Sigmoid colon (tissue), 7 donors: ENCODE measurements at places on chromosomes 2 and 18. TPM values are rescaled to one million over a fixed set of nuclear protein-coding genes. Genes with fewer than 3 reads are reported as not detected.

Gene DCDC2C
- polyA plus RNA-seq: not detected

Gene TMEM127
- polyA plus RNA-seq: 40.1 TPM

Gene CFAP53
- 0.23 TPM for polyA plus RNA-seq

GRCh38 chr2:8355102-8355859 is 326.6 kb upstream of the ID2 start:
- DNase-seq: no peak

DNA sequence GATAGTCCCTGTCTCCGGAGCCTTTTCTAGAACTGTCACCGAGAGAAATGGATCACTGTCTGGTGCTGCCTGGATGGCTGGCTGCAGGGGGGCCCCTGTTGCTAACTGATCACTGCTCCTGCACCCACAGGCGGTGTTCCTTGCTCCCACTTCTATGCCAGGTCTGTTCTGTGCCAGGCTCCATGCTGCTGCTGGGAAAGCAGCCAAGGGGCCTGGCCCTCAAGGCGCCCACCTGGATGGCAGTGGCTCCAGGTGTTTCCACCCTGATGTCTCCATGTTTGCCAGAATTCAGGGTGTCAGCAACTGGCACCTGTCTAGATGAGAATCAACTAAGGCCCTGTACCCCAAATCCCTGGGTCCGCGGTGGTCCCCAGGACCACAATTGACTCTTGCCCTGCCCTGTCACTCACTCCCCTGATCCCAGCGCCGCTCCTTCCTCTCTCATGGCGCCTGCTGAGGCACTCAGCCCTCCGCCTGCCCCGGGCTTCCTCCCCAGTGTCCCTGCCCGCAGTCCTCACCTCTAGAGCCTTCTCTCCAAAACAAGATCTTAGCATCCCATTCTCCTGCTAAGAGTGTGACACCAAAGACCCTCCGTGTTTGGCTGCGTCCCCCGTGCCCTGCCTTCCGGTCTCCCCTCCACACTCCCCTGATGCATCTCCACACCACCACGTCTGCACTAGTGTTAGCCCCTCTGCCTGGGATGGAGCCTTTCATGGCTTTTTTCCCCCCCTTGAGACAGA is 72.5 kb upstream of the OTOF start:
- peak; percentile 21 for DNase-seq

- DNase-seq: peak; percentile 29
Observed at GRCh38 chr18:48308027-48308635, 101.1 kb downstream of the ZBTB7C start.

DNA sequence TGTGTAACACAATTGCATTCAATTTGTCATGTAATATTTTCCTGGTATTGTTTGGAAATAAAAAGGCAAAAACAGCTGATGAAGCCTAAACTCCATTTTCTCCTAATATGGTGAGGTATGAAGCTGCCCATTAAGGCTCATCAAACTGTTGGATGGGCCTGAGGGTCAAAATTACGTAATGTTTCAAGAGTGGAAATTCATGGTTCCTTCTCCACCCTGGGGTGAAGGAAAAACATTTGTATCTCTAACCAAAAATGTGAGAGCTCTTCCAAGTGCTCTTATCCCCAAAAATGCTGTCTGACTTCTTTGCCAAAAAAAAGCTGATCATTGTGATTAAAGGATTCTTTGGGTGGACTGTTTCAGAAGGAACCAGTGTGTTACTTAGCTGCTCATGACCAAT is 91.8 kb downstream of the ARHGAP28 start:
- DNase-seq: no peak

- no peak for DNase-seq
Observed at GRCh38 chr18:10088734-10089133, 174.9 kb downstream of the VAPA start.

DNA sequence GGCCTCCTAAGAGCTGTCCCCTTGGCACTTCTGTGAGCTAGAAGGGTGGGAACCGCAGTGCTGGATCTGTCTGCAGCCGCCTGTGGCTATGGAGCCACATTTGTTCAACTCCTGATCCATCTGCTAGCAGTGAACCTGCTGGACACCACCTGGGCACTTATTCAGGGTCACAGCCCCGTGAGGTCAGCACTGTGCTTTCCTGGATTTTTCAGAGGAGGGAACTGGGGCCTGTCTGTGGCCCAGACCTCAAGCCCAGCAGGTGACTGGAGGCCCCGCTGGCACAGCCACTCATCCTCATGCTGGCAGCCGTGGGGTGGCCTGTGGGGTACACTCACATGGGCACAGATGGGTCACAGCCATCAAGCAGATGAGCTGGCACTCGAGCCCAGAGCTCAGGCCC is 155.3 kb downstream of the TFCP2L1 start:
- no peak for DNase-seq

- DNase-seq: no peak
Observed at GRCh38 chr2:235511187-235511661, 17.4 kb downstream of the AGAP1 start.

DNA sequence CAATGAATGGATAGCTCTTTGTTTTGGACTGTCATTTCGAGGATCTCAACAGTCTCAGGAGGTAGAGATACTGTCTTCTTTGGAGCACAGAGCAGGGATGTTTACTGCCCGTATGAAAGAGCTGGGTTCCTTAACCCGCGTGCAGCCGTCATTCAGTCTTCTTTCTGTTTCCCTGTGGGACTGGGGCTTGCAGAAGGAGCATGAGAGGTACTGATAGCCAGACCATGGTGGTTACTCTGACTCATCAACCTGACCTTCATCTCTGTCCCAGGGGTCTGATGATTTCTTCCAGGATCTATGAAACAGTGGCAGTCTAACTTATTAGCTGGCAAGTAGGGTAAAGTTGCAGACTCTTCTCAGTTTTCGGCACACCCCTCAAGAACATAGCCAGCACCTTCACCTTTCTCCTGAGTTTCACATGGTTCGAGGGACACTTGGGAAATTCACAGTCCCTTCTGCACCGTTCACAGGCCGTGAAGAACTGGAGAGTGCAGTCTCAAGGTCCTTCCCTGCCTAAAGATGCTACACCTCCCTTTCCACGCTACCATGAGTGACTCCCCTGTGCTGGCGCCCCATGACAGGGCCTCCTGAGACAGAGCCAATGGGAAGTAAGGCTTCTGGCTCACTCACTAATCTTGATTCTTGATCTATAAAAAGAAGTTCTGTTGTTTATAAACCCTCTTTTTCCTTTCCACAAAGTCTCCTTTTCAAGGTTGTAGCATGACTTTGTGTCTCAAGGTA is 226.2 kb downstream of the MC4R start:
- DNase-seq: no peak

- DNase-seq: no peak
Observed at GRCh38 chr2:190717764-190718651, 69.1 kb downstream of the NAB1 start.

GRCh38 chr2:145273840-145274239 is 753.9 kb upstream of the ZEB2 start:
- no peak for DNase-seq

DNA sequence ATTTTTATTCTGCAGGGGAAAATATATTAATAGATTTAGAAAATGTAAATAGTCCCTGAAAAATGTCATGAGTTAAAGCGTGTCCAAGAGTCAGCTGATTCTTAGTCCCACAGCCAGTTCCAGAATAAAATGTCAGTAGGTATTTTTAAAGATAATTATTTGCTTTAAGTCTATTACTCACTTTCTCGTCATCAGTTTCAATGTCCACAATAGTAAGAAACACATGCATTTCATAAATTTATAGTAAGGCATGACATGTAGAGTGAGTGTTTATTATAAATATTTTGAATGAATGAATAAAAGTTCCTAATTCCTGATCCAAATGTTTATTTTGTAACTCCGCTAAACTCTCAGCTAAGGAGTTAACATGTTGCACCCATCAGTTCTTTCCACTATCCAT is 1044.0 kb upstream of the PIK3C3 start:
- DNase-seq: no peak

GRCh38 chr2:115165529-115166109 is 723.2 kb downstream of the DPP10 start:
- no peak for DNase-seq

DNA sequence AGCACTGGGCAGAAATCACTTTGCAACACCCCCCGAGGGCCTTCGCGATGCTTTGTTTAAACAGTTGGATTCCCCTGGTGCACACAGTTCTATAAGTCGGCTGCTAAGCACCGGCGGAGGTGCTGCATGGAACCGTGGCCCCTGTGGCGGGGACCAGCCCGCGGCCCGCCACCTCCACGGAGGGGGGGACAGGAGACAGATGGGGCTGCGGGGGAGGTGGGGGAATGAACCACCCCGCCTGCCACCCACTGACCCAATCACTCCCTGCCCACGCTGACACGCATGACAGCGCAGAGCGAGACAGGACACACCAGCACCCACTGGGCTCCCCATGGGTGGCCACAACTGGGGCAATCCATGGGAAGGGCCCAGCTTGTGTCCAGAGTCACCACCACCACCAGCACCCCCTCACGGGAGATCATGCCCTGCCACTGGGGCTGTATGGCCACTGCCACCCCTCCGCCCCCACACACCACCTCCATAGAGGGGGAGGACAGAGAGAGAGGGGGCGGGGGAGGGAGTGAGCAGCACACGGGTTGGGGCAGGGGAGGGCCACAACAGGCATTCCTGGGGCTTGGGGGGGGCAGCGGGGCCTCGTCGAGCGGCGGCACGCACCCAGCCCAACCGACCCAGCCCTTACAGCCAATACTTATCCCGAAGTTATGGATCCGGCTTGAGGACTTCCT is 118.3 kb upstream of the ANKRD30BL start:
- no peak for DNase-seq

- DNase-seq: peak; percentile 73
Observed at GRCh38 chr2:151771599-151772358, 37.5 kb upstream of the NEB start.
